ENCODE measurements at places on chromosomes 13 and 19. TPM values are rescaled to one million over a fixed set of nuclear protein-coding genes. Genes with fewer than 3 reads are reported as not detected.
A peak's percentile ranks its signal among the peaks of the same experiment; 100 is the strongest.

EXOC3L2 gene
- total RNA-seq: 0.85 TPM

GRCh38 chr13:59480396-59481259 lies 683.1 kb downstream of the DIAPH3 start:
- no peak for DNase-seq

GRCh38 chr13:91725646-91726045 lies 327.2 kb downstream of the GPC5 start:
- no peak for DNase-seq

- no peak for DNase-seq
Measured at GRCh38 chr13:52383366-52383765, 22.6 kb downstream of the THSD1 start.

GRCh38 chr13:112637017-112637801 lies 49.3 kb upstream of the TUBGCP3 start:
- no peak for DNase-seq

SHANK1 gene
- 0.56 TPM for total RNA-seq

- DNase-seq: no peak
Measured at GRCh38 chr13:95535243-95535642, 17.3 kb upstream of the CLDN10 start.

GRCh38 chr13:99258946-99259345 lies 767 bp upstream of the GPR18 start:
- no peak for DNase-seq

DNA sequence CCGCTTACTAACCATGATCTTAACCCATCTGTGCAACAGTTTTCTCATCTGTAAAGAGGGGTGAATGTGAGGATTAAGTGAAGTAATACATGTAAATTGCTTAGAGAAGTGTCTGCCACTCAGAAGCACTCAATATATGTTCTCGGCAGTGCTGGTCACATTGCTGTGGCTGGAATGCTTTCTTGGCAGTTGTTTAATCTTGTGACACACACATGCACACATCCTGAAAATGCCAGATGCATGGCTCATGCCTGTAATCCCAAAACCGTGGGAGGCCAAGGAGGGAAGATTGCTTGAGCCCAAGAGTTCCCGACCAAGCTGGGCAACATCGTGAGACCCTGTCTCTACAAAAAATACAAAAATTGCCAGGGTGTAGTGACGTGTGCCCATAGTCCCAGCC lies 4.9 kb upstream of the DMKN start:
- no peak for DNase-seq

DNA sequence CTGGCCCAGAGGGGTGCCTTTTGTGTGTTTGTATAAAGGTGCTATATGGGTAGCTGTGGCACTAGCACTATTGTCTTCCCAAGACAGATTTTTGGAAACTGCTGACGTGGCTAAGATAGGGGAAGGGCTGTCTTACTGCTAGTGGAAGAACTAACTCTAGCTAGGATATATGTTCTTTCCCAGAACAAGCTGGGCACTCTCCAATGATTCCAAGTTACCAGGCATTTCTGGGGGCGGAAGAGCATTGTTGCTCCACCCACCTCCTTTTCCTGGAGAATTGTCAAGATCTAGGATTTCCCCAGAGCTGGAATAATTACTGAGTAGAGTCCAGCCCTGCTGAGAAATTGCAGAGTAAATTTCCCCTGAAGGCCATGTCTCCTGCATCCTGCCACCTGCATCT lies 408.3 kb downstream of the KLF5 start:
- no peak for DNase-seq

DNA sequence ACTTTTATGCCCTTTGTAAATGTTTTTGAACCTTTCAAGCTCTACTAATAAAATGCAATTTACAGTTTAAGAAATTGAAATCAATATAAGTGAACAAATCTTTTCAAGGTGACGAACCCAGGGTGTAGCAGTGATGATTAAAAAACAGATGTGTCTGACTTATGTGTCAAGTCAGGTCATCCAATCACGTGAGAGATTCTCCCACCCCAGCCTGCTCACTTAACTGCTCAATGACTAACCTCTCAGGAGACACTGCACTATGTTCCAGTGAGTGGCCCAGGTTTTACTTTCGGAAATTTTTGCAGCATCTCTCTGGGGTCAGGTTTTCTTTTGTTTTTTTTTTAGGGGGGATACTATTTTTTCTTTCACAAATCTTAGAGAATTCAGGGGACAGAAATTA lies 60.7 kb downstream of the ZNF429 start:
- DNase-seq: no peak

SPHK2 gene
- 8.6 TPM for total RNA-seq

CEACAM1 gene
- 2.5 TPM for total RNA-seq

SIGLEC8 gene
- not detected for total RNA-seq

GRCh38 chr13:46749951-46750350 lies 47.0 kb downstream of the ESD start:
- no peak for DNase-seq

GRCh38 chr19:54560881-54561385 lies 12.7 kb upstream of the LILRA2 start:
- no peak for DNase-seq

DNA sequence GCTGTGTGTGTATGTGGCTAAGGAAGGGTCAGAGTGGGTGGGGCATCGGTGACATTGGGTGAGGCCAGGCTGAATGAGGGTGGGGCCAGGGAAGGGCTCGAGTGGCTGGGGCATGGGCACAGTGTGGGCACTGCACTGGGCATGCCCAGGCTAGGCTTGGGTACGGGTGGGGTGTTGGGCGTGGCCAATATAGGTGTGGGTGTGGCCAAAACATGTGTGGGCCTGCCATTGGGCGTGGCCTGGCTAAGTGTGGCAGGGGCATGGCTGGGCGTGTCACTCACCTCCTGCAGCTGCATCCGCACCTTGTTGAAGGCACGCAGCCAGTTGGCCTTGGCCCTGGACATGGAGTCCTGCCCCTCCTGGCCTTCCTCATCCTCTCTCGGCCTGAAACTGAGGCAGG lies 33.2 kb downstream of the UNC13A start:
- DNase-seq: no peak

- no peak for DNase-seq
Measured at GRCh38 chr13:85332615-85333014, 466.6 kb downstream of the SLITRK6 start.

GRCh38 chr19:3964256-3965194 lies 6.4 kb downstream of the DAPK3 start:
- DNase-seq: no peak

DNA sequence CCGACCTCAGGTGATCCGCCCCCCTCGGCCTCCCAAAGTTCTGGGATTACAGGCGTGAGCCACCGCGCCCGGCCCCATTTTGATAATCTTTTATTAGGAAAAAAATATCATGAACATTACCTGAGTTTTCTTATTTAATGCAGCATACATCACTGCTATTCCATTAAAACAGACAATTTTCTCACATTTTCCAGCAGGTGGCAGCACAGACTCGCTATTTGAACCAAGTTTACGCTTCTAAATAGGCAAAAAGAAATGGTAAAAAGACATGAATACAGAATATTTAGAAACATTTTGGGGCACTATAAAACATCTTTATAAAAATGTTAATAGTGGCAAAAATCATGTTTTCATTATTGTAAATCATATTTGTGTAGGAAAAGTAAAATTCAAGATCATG lies 903.1 kb downstream of the SLITRK6 start:
- DNase-seq: no peak

- DNase-seq: no peak
Measured at GRCh38 chr13:29125191-29125933, 305.2 kb downstream of the MTUS2 start.

GRCh38 chr19:32287811-32288227 lies 57.6 kb upstream of the ZNF507 start:
- peak; percentile 81 for DNase-seq

GRCh38 chr19:38204096-38204495 lies 19.9 kb downstream of the DPF1 start:
- DNase-seq: no peak

OR7D2 gene
- not detected for total RNA-seq

- no peak for DNase-seq
Measured at GRCh38 chr13:55090612-55091011, 2050.1 kb upstream of the PRR20A start.

- DNase-seq: peak; percentile 51
Measured at GRCh38 chr19:15247107-15248014, 15.1 kb upstream of the EPHX3 start.

RTBDN gene
- total RNA-seq: not detected

DNA sequence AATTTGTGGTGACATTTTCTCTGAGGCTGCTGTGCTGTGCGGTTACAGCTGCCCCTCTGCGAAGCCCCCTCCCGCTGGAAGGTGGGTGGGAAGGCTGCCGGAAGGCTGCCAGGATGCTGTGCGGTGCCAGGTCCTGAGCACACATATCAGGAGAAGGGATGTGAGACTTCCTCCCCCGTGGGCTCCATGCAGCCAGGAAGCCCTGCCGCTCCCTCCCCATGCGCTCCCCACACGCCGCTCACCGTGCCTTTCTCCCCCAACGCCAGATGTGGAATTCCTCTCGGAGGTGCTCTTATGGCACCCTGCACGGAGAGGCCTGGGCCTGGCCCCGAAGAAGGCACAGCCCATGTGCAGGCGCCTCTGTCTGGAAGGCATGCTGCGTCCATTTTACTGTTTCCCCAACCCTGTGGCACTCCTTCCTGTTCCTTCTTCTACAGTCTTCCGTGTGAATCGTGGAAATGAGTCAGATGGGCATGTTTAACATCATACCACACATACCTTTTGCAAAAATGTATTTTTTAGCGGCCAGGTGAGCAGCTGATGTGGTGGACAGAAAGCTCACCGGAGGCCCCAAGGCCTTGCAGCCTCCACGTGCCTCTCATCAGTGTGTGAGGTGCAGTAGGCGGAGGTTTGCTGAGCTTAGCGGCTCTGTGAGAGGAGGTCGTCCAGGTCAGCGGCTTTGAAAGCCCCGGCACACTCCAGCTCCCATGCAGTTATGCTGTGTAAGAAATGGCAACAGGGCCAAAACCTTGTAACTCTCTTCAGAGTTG lies 88.0 kb downstream of the ATP11A start:
- no peak for DNase-seq

DNA sequence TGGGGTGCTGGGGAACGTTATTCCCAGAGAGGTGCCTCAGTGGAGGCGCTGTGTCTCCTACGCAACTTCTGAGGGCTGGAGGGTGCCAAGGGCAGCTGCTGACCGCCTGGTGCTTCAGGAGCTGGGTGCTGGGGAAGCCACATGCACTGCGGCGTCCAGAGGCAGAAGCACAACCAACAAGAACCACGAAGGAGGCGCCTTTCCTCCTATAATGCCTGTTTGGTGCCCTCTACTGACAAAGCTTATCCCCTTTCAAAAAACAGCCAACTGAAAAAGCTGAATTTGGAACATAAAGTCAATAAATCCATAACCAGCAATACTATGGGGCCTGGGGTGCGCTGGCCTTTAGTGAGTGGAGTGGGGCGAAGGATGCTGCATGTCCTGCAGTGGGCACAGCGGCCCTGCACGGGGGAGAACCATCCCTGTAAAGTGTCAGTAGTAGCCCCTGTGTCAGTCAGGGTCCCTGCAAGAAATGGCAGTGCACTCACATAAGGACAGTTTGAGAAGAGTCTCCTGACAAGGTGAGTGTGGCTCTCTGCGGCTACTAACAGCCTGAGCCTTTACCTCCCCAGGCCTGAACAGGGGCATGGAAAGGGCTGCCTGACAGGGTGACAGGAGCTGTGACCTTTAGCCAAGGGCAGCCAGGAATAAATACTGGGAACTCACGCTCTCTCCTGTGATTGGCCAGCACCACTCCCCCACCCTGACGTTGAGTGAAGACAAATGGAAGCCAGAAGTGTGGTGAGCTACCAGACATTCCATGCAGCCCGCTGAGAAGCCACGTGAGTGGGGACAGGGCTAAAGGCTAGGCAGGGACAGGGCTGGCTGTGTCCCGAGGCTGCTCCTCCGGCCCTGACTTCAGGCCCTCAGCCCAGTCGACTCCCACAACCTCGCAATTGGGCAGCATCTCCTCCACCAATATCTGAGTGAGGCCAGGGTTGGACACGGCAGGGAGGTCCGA lies 4.5 kb upstream of the B3GNT8 start:
- DNase-seq: peak; percentile 81

DNA sequence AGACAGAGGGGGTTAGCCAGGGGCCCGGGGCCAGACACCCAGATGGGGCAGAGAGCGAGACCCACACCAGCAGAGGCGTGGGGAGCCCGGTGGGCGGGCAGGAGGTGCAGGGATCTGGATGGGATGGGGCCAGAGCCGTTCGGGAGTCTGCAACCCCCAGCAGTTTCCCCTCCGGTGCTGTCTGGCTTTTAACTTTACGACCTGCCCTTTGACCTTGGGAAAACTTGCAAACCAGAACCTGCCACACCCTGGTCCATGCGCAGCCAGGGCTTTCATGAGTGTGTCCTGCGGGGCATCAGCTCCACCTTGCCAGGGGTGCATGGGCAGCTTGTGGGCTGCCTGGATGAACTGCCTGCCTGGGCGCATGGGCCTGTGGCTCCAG lies 9.8 kb downstream of the JOSD2 start:
- DNase-seq: no peak

GPR12 gene
- 0.20 TPM for total RNA-seq

DNA sequence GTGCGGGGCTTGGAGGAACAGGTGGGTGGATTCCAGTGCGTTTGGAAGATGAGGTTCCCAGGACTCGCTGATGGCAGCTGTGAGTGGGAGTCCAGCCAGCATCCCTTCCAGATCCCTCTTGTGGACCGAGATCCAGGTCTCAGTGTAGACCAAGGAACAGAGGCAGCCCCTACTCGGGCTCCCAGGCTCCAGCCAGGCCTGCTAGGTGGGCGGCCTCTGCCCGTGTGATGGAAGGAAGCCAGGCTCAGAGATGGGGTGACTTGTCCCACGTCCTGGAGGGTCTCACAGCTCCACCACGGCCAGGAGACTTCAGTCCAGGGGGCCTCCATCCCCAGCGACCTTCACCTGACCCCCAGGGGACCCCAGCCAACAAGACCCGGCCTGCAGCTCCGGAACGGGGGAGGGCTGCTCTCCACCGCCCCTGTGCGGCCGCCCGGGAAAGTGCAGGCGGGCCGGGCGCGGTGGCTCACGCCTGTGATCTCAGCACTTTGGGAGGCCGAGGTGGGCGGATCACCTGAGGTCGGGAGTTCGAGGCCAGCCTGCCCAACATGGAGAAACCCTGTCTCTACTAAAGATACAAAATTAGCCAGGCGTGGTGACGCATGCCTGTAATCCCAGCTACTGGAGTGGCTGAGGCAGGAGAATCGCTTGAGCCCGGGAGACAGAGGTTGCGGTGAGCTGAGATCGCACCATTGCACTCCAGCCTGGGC lies 729 bp upstream of the MADCAM1 start:
- DNase-seq: no peak
